ENCODE measurements at places on chromosomes 1 and 21.
A peak's percentile ranks its signal among the peaks of the same experiment; 100 is the strongest.

DNA sequence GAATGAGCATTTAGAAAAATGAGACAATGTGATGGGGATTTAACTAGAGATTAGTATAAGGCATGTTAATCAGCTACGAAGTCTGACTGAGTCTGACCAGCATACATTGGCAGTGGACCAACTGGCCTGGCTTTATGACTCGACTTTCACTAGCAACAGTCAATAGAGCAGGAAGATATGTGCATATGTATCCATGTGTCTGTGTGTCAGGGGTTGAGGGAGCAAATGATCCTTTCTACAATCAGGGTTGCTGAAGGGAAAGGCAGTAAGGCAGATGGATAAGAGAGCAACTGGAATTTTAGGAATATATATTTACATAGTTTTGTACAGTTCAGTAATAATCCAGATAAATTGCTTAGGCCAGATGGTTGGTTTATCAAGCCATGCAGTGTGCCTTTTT, 645.6 kb downstream of the PLA2G4A start:
- DNase-seq: no peak

DNA sequence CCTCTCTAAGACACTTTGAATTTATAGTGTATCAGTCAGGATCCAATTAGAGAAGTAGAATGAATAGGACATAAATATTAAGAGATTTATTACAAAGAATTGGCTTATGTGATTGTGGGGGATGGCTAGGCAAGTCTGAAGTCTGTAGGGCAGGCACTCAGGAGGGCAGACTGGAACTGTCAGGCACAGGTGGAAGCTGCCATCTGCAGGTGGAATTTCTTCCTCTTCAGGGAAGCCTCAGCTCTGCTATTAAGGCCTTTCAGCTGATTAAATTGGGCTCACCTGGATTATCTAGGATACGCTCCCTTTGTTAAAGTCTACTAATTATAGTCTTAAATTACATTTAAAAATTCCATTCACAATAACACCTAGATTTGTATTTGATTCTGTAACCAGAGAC, 92.0 kb upstream of the HAO2 start:
- no peak for DNase-seq

GRCh38 chr1:72371259-72372035, 89.1 kb upstream of the NEGR1 start:
- DNase-seq: no peak

DNA sequence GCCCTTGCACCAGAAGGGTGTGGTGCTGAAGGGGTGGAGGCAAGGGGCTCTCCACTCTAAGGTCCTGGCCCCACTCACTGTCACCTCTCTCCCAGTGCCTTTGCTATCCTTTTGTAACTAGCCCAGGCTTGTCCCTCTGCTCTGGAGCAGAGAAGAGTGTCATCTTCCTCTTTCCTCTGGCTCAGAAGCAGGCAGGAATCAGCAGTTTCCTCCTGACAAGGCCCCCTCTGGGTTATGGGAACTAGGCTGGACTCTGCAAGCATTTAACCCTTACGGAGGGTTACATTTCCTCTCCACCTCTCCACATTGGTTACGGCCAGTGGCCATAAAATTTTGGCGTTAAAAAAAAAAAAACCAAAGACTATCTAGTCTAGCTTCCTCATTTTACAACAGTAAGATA, 30.4 kb downstream of the PLXNA2 start:
- no peak for DNase-seq

GRCh38 chr1:209565759-209566678, 17.5 kb upstream of the CAMK1G start:
- peak; percentile 44 for DNase-seq

DNA sequence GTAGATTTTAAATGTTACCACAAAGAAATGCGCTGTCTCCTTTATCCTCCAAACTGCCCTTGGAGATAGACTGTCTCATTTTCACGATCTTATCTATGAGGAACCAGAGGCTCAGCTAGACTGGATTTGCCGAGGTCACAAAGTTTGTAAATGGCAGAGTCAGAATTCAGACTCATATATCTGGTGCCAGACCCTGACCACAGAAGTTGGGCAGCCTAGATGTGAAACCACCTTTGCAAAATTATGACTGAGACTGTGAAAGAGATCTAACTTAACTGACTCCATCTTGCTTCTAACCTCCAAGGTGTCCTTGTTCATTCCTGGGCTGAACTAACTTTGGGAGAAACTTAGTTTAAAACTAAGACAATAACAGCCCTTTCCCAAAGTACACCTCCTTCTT, 14.1 kb downstream of the CNR2 start:
- no peak for DNase-seq

DNA sequence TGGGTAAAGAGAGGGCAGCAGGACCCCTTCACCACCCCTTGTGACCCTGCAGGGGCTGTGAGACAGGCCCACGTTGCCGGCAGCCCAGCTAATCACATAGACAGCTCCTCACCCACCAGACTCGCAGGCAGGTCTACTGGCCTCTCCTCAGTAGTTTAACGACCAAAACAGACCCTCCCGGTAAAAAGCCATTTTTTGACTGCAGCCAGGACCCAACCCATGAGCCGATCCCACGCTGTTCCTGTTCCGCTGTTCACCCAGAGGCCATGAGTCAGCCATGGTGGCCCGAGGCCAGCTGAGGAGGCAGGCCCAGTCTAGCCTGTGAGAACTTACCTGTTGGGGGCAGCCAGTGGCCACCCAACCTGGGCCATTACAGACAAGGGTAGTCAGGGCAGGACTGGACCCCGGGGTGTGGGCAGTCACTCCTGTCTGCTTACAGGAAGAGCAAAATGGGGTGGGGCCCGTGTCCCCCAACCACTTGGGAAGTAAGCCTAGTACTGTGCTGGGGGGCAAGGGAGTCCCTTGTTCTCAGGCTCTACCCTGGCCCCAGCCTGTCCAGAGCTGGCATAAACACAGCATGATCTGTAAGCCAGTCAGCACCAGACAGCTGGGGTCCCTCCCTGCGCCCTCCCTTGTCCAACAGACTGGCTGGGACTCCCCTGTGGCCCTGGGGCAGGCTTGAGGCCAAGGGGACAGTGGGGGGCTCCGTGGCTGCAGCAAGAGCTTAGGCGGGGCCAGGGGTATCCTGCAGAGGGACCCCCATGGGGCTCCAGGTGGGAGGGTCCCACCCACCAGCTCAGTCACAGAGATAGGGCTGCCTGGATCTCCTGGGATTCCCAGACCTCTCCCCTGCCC, 61.9 kb downstream of the WNT9A start:
- DNase-seq: no peak

DNA sequence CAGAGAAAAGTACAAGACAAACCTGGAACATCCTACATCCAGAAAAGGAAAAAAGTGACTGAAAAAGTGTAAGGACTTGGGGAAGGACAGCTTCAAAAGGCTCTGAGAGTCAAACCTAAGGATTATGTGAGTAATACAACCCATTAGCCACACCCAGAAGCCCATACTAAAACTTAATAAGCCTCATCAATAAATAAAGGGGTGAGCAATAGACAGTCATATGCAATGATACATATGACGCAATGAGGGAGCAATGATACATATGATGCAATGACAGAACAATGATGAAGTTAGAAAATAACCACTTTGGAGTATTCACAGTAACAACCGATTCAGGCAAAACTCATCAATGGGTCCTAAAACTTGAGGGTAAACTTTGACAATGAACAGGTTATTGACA, 50.1 kb downstream of the BRWD1 start:
- no peak for DNase-seq

- DNase-seq: no peak
Observed at GRCh38 chr1:234987415-234988154, 141.1 kb downstream of the TOMM20 start.

- no peak for DNase-seq
Observed at GRCh38 chr1:32758795-32759430, 56.3 kb upstream of the SYNC start.

DNA sequence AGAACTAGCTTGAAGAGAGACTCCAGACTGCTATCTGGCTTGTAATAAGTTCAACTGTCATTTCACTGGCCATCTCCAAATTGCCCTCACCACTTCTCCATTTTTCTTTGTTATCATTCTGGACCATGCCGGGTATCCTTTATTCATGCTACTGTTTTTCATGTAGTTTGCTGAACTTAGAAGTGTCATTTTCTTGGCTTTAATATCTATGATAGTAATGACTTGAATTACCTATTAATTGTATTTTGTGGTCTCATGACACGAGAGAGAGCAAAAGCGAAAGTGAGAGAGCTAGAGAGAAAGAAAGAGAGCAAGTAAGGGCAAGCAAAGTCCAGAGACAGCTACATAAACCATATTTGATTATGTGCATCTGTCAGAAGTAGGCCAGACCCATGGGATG, 184.9 kb upstream of the ATP1B1 start:
- no peak for DNase-seq

DNA sequence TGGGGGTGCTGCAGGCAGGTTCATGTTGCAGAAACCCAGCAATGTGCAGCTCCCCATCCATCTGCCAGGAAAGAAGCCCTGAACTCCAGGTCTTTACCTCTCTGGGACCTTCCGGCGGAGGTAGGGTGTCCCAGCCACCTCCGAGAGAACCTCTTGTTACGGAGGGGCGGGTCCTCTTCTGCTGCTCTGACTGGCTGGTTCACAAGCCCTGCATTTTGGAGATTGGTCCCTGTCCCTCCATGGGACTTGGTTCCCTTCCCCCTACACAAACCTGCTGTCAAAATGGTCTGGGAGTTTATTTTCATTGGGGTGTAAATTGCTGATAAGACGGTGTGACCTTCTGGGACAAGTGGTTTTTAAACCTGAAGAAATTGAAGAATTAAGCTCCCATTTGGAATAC, 8.0 kb upstream of the CELSR2 start:
- DNase-seq: no peak

DNA sequence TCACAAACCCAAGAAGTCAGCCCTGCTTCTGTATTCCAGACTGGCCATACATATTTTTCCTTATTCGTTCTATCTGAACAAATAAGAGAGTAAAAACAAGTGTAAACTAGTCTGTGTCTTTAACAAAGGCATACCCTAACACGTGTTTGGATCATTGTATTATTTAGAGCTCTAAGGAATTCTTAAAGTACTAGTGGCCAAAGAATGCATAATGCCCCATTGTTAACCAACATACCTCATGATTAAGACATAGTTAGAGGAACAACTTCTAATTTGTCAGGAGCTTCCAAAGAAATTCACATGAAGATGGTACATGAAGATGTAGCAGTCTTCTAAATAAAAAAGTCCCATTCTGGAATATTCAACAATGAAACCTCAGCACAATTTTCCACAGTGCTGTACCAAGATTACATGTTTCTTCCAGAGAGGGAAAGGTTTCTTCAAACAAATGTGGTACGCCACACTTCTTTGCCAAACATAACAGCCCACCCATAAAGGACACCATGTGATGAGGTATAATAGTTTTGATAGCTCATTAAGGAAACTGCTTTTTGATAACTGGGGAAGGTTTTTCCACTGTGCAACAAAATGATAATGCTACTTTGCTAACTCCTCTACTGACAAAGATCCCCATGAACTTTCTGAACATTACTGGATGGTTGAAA, 5.0 kb downstream of the PALMD start:
- DNase-seq: no peak

DNA sequence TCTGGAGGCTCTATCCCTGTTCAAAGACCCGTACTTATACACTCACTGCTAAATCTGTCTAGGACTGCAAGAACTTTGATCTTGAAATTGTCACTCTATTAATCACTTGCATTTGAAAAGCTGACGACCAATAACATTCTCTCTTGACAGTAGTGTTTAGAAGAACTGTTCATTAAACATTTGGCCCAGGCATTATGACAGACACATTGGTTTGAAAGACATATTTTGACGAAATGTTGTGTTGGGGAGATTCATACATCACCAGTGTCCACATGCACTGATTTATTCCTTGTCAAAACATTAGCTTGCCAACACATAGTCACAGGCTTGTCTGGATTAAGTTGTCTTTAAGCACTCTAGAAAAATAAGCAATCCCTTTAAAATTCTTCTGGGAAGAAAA, 951.3 kb downstream of the ADGRL2 start:
- DNase-seq: no peak

GRCh38 chr1:148318123-148318903, 164.8 kb downstream of the PPIAL4G start:
- DNase-seq: no peak

- no peak for DNase-seq
Observed at GRCh38 chr1:55626326-55626725, 411.2 kb upstream of the USP24 start.

DNA sequence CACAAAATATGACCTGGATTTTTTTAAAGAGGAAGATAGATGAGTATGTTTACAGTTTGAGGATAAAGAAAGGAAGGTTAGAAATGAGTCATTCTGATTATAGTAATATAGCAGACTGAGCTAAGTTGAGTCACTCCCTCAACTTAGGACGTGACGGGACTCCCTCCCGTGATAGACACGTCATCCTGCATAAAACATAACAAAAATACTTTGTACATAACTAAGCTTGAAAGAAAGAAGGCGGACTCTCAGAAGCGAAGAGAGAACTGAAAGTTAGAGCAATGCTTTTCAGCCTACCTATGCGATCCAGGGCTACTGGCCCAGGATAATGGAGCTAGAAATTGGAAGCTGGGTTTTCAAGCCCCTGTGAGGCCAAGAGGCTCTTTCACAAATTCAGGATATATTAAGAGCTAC, 53.0 kb upstream of the DESI2 start:
- no peak for DNase-seq

GRCh38 chr1:25971066-25971810, 26.6 kb downstream of the PAFAH2 start:
- DNase-seq: no peak

DNA sequence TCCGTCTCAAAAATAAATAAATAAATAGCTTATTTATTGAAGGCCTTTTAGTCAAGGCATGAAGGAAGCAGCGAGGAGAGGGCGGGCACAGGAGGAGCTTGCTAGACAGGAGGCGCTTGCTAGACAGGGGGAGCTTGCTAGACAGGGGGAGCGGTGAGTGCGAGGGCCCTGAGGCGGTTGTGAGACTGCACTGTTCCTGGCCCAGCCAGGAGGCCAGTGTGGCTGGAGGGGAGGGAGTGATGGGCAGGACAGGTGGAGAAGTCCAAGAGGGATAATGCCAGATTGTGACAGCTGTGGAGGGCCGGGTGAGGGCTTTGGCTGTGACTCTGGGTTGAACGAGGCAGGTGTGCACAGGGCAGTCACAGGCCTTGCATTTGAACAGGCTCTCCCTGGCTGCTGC, 18.2 kb downstream of the KIF17 start:
- no peak for DNase-seq

GRCh38 chr1:179310721-179311120, 17.1 kb downstream of the SOAT1 start:
- no peak for DNase-seq

- no peak for DNase-seq
Observed at GRCh38 chr1:151976015-151976343, 17.7 kb downstream of the S100A10 start.

DNA sequence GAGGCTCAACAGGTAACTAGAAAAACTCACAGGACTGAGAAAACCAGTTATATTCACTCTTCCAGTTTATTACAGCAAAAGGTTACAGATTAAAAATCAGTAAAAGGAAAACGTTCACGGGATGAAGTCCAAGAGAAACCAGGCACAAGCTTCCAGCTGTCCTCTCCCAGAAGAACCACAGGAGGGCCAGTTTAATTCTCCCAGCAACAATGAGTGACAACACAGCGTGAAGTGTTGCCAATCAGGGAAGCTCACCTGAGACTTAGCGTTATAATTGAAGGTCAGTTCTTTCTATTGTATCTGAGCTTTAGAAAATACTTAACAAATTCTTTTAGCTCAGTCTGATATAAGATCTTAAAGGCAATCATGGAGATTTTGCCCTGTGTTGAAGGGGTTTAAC, 65.2 kb upstream of the TNR start:
- DNase-seq: no peak

Data from stimulated activated CD8-positive, alpha-beta memory T cell treated with anti-CD3 and anti-CD28 coated beads, Interleukin-7, amount 100 ng/mL, for 24 hours (primary cell).